ENCODE measurements at places on chromosomes 1 and 21. TPM values are rescaled to one million over a fixed set of nuclear protein-coding genes. Genes with fewer than 3 reads are reported as not detected.

The LCE1F gene
- total RNA-seq, result not detected

The LRRC41 gene
- 66.5 TPM for total RNA-seq

The KIF21B gene
- total RNA-seq, result 0.12 TPM

The CYYR1 gene
- total RNA-seq, result 0.13 TPM

The OR10Z1 gene
- not detected for total RNA-seq

All from aortic smooth muscle cell (primary cell).